GM10248 (cell line): ENCODE measurements at places on chromosomes 4 and X.

DNA sequence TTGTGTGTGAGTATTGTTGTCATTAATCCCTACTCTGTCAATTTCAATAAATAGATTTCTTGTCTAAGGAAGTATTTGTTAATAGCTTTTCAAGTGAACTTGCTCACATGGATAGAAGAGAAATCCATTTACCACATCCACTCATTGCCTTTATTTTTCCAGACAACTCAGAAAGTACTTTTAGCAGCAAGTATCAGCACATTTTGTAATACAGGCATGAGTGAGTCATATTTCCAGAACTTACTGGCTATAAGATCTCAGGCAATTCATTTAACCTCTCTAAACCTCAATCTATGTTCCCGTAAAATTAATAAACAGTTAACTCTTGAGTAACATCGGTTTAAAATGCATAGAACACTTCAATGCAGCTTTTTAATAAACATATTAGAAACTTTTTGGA lies 317.9 kb upstream of the PCDH7 start:
- no peak for DNase-seq

DNA sequence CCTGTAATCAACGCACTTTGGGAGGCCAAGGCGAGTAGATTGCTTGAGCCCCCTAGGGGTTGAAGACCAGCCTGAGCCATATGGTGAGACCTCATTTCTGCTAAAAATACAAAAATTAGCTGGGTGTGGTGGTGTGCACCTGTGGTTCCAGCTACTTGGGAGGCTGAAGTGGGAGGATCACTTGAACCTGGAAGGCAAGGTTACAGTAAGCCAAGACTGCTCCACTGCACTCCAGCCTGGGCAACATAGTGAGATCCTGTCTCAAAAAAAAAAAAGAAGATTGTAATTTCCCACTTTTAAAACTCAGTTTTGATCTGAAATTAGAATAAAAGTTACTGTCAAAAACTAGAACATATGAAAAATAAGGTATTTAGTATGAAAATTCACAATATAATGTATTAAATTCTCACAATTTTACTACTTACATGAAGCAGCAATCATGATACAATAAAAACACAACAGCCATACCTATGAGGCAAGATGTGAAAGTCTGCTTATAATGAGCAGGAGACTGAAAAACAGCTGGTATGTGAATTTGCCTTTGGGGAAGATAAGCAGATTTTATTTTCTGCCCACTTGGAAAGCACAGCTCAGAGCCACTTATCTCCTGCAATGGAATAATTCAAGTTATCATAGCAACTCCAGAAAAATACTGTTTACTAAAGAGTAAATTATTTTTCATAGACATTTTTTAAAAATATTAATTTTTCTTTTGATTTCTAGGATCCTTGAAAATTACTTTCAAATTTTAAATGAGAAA lies 50.6 kb downstream of the ZGRF1 start:
- DNase-seq = no peak

GRCh38 chr4:67533112-67533511 lies 12.2 kb downstream of the CENPC start:
- DNase-seq = no peak

DNA sequence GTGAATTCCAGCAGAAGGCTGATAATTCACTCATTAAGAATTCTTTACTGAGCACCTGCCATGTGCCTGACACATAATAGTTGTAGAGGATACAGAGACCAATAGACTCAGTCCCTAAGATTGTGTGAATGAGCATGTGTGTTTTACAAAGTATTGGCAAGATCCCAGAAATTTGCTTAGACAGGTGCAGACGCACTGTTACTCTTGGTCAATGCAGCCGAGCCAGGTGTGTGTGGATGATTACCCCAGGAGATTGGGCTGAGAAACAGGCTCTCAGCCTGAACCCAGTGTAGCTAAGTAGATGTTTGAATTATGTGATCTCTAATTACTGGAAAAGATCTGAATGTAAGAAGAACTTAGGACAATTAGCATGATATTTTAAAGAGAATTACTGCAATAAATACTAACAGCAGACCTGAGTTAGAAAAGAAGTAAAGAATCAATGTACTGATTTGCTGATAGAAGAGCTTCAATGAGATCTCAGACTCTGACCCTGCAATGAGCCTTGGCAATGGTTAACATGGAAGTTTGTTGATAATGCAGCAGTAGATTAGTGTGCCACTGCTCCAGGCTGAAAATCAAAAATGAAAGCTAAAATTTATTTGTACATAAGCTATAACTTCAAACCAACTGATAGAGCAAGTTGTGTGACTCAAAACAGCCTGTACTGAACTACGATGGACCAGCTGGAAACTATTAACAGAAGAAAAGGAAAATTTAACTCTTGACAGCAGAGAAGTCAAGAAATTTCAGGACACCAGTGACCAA lies 32.2 kb upstream of the NDST4 start:
- no peak for DNase-seq

- no peak for DNase-seq
These were observed 82.7 kb upstream of the GPM6B start for GRCh38 chrX:13899607-13900006.

DNA sequence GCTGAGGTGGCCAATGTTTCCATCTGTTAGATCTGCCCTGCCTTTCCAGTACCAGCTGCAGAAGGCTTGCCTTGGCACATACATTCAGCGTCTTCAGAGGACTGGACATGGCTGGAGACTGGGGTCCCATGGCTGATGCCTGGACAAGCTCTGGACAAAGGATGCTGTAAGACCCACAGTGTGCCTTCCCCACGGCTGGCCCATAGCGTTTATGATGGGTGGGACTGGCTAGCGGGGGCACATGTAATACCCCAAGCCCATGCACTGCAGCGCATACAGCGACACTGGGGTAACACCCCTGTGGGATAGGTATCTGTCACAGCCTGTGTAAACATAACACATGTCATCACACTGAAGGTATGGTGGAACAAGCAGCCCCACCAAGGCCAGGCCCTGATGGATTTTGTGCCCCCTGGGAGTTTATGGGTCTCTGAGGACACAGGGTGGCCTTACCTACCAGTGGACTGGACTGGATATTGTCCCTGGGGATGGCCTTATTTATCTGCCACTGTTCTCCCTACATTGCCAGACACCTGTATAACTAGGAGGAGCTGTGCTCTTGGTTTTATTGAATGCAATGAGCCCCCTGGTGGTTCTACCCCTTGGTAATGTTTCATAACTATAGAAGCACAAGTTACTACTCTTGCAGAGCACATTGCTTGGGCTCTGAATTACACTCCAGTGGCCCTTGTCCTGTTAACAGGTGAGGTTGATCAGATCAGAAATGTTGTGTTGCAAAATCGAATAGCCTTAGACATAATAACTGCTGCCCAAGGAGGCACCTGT lies 34.3 kb upstream of the TACR3 start:
- no peak for DNase-seq

DNA sequence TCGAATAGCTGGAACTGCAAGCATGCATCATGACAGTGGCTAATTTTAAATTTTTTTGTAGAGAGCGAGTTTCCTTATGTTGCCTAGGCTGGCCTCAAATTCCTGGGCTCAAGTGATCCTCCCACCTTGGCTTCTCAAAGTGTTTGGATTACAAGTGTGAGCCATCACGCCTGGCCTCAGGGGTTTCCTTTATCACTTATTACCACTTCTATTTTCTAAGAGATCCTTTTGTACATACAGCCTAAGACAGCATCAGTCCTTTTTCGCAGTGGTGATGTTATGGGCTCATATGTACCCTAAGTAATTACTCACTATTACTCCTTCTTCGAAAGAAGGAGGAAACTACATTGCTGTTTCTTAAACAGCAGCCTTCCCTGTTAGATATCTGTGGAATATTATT lies 54.1 kb upstream of the CDKN2AIP start:
- DNase-seq = no peak

DNA sequence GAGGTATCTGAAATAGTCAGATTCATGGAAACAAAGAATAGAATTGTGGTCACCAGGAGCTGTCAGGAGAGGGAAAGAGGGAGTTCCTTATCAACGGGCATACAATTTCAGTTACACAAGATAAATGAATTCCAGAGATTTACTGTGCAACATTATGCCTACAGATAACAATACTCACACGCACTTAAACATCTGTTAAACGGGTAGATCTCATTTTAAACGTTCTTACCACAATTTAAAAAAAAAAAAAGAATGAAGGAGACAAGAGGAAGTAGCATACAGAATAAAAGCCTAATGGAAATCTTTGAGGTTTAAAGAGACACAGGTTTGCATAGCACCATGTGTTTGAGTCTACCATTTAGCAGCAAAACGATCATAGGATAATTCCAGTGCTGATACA lies 298.0 kb downstream of the DKK2 start:
- no peak for DNase-seq

- no peak for DNase-seq
These were observed 140.3 kb upstream of the PGRMC2 start for GRCh38 chr4:128427832-128428366.

DNA sequence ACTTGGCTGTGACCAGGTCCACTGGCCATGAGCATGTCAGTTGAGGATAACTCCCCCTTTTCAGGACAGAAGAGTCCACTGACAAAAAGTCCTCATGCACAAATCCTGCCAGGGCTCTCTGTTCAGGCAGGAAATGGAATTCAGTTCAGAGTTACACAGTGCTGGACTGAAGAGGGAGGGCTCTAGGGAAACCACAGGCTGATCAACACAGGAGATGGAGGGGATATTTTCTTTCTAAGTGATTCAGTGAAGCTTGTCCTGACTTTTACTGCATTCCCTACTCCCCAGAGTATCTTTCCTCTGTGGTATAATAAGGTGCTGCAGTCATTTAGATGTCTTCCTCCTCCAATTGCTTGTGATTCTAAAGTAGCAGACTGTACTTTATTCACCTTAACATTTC lies 335.5 kb upstream of the IGFBP7 start:
- DNase-seq = no peak

- DNase-seq = no peak
These were observed 12.8 kb upstream of the SLITRK4 start for GRCh38 chrX:143648705-143649104.
